A549 treated with RU486 at 1 μM for 4 hours (cell line): ENCODE measurements at places on chromosomes 12 and 14. TPM values are rescaled to one million over a fixed set of nuclear protein-coding genes. Genes with fewer than 3 reads are reported as not detected.

Gene CEBPE
- total RNA-seq: not detected in 5 replicates

Gene SLC6A15
- total RNA-seq: 1.9 to 4.3 TPM (median 3.8 TPM) in 5 replicates

Gene PTHLH
- 33.7 to 38.2 TPM (median 35.7 TPM) in 5 replicates for total RNA-seq

Gene PAWR
- total RNA-seq: 36.2 to 75.5 TPM (median 67.0 TPM) in 5 replicates

Gene TAS2R9
- not detected in 5 replicates for total RNA-seq

Gene TTC8
- 37.7 to 51.9 TPM (median 45.8 TPM) in 5 replicates for total RNA-seq

Gene IL23A
- total RNA-seq: 0.42 to 0.74 TPM (median 0.59 TPM) in 5 replicates

Gene PRPH
- 0.82 to 1.7 TPM (median 0.91 TPM) in 5 replicates for total RNA-seq

Gene CMAS
- total RNA-seq: 29.9 to 50.3 TPM (median 45.0 TPM) in 5 replicates

Gene MUCL1
- not detected in 5 replicates for total RNA-seq

Gene PKP2
- total RNA-seq: 1.8 to 3.2 TPM (median 2.4 TPM) in 5 replicates

Gene RTN1
- total RNA-seq: 0.06 TPM in 1 of 5 replicates, not detected in the others

Gene FGF6
- not detected in 5 replicates for total RNA-seq

Gene TAS2R43
- total RNA-seq: not detected in 5 replicates

Gene INSM2
- total RNA-seq: 0.05 to 0.08 TPM in 2 of 5 replicates, not detected in the others

Gene DEGS2
- 0.95 to 1.7 TPM (median 1.3 TPM) in 5 replicates for total RNA-seq

Gene PLEKHH1
- 2.8 to 3.6 TPM (median 3.3 TPM) in 5 replicates for total RNA-seq

Gene PRH2
- total RNA-seq: not detected in 5 replicates

Gene SMAGP
- total RNA-seq: 22.2 to 27.7 TPM (median 24.5 TPM) in 5 replicates

Gene LHX5
- 0.03 TPM in 1 of 5 replicates, not detected in the others for total RNA-seq

Gene CLEC6A
- not detected in 5 replicates for total RNA-seq

Gene KRT79
- 0.21 TPM in 2 of 5 replicates, not detected in the others for total RNA-seq

Gene PWP1
- 88.9 to 99.2 TPM (median 94.5 TPM) in 5 replicates for total RNA-seq

Gene B3GNT4
- total RNA-seq: 0.21 to 0.80 TPM (median 0.53 TPM) in 5 replicates

Gene PFDN5
- 469 to 596 TPM (median 550 TPM) in 5 replicates for total RNA-seq

Gene ASB2
- 1.4 to 3.7 TPM (median 2.1 TPM) in 5 replicates for total RNA-seq

Gene SUDS3
- total RNA-seq: 11.6 to 16.6 TPM (median 16.1 TPM) in 5 replicates

Gene RD3L
- not detected in 5 replicates for total RNA-seq

Gene SLC10A1
- not detected in 5 replicates for total RNA-seq

Gene FERMT2
- total RNA-seq: 24.6 to 44.4 TPM (median 38.4 TPM) in 5 replicates

Gene CPM
- total RNA-seq: 4.7 to 9.4 TPM (median 8.7 TPM) in 5 replicates

Gene ADAMTS20
- not detected in 5 replicates for total RNA-seq

Gene SLC25A21
- total RNA-seq: 0.53 to 0.90 TPM (median 0.58 TPM) in 5 replicates

Gene BCAT1
- total RNA-seq: 8.8 to 12.8 TPM (median 10.1 TPM) in 5 replicates

Gene BIN2
- 0.12 to 0.21 TPM (median 0.15 TPM) in 4 of 5 replicates, not detected in the other for total RNA-seq

Gene STRAP
- 146 to 210 TPM (median 197 TPM) in 5 replicates for total RNA-seq

Gene KRT2
- total RNA-seq: 0.05 TPM in 1 of 5 replicates, not detected in the others

Gene CBLN3
- total RNA-seq: 1.0 to 1.6 TPM (median 1.3 TPM) in 5 replicates

Gene PTPRO
- 0.05 to 0.08 TPM in 2 of 5 replicates, not detected in the others for total RNA-seq

Gene DHRS2
- total RNA-seq: 5.7 to 10.2 TPM (median 7.7 TPM) in 5 replicates
